ENCODE measurements at places on chromosomes 16 and 17.

DNA sequence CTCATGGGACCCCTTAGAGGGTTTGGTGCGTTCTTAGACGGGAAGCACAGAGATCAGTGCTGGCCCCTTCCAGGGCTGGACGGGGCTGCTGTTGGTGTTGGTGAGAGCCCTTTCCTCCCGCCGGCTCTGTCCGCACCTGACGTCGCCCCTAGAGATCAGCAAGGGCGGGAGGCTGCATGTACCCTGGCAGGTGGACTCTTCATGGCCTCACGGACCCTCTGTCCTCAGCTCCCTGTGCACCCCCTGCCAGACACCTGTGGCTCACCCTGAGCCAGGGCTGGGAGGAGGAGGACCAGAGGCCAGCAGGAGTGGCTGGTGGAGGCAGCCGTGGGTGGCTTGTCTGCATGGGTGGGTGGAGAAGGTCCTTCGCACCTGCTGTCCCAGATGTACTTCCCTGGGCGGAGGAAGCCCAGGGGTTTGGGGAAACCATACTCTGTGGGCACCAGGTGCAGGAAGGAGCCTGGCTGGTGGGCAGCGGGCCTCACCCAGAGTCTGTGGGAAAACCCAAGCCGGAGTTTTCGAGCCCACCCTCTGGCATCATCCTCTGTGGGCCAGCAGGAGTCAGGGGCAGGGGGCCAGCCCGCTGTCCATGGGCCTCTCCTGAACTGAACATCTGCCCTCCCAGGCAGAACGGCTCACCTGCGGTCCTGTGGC, 348.6 kb downstream of the SEC14L1 start:
- no peak for DNase-seq

- peak; percentile 4 for DNase-seq
Observed at GRCh38 chr16:71542377-71542776, 16.2 kb downstream of the CHST4 start.

DNA sequence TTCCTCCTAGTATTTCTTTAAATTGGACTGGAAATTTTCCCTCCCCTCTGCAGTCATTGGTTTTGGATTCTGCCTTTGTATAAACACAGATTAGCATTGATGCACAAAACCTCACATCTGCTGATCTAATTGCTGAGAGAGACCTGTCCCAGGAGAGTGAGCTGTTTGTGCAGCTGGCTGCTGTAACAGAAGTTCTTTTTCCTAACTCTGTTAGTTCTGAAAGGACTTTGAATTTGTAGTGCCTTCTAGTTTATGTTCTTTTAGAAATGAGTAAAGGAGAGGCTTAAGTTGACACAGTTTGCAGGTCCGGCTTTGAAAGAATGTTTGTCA, 45.2 kb upstream of the KPNB1 start:
- peak; percentile 81 for DNase-seq

DNA sequence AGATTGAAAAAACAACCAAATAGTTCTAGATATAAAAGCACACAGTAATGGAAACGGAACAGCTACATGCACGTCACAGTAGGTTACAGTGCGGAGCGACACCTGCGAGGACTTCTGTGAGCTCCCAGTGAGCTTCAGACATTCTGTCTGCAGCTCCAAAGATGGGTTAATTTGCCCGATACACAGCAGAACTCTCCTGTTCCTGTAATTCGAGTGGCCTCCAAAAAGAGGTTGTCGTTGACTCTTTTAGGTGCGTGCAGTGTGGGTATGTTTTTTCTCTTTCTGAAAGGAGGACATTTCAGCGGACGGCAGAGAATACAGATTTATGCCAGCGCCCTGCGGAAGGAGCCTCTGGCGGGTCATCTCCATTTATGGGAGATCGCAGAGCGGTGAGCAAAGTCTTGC, 2.9 kb downstream of the OR1F1 start:
- DNase-seq = no peak

GRCh38 chr17:28485049-28485448, 11.6 kb downstream of the SLC13A2 start:
- no peak for DNase-seq

GRCh38 chr17:9767432-9767991, 23.9 kb downstream of the DHRS7C start:
- DNase-seq = no peak

DNA sequence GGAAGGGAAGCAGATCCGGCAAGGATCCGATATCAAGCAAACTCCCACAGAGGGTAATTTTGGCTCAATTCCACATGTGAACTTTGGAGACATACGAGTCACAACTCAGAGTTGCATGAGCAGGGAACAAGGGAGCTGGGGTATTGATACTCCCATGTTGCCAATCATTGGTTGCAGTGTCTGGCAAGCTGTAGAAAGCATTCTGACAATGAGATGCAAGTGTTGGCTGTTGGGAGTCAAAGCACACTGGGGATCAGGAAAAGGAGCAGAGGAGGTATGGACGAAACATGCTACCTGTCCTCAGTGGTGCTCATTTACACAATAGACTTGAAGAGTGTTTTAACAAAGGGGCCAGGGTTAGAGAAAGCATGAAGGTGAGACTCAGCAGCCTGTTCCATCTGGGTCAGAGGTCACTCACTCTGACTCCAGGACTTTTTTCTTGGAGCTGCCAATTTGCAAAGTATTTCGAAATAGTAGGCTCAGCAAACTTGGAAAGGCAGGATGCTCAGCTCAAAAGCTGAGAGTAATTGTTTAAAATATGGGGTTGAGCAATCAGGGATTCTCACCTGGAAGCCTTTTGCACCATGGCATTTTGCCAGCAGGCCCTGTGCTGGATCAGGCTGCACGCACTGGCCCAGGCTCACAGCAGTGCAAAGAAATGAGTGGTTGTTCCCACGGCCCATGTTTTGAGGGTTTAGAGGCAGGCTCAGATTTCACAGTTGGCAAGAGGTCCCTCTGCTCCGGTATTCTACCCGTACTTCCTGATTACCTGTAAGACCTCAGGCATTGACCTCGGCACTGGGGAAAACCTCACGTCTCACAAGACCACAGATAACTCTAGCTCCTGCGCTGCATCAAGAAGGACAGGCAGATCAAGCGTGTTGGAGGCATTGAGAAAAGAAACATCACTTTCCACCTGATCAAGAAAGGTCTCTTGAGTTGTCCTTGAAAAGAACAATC, 17.6 kb upstream of the NKD1 start:
- no peak for DNase-seq

GRCh38 chr16:29204806-29205135, 201.7 kb downstream of the NPIPB11 start:
- no peak for DNase-seq

DNA sequence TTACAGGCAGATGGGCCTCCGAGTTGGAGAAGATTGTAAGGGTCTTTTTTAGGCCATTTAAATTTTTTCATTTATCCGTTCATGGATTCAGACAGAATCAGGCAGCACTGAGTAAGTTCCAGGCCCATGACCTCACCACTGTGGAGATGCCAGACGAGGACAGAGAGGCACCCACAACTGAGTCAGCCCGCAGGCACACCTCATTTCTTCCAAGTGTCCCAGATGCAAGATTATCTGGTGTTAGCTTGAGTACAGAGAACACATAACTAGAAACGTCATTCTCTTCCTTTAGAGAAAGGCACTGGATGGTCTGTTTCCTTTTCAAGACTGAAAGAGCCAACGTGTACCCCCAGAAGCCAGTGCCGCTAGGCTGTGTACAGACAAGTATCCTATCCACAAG, 16.9 kb downstream of the CLEC16A start:
- DNase-seq = peak; percentile 72

DNA sequence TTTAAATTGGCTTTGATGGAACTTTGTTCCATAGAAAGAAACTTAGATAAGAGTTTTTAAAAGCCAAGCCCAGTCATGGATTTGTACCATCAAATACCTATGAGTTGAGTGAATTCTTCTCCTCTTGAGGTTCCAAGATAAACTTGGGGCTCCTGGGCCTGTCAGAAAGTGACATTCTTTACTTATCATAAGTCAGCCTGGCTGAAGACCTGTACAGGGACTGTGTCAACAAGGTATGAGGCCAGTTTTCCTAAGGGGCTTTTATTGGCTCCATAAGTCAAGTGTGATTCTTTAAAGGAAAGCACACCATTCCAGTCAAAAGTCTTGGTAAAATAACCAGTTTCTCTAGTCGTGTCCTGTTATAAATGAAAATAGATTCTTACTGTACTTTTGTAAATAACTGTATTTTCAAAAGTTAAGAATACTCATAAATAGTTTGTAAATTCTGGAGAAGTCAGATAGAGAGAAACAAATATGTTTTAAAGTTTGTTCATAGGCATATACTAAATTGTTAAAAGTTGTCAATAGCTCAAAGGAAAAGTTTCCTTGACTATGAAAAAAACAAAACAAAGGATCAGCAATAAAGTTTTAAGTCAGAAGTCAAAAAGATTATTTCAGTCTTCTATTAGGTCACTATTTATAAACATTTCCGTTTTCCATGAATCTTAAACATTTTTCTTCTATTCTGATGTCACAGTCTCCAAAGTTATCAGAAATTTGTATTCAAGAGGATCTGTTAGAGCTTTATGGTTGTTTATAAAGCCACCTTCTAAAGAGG, 22.5 kb upstream of the MYO1D start:
- no peak for DNase-seq

- DNase-seq = no peak
Observed at GRCh38 chr16:81451753-81452680, 7.4 kb downstream of the CMIP start.

DNA sequence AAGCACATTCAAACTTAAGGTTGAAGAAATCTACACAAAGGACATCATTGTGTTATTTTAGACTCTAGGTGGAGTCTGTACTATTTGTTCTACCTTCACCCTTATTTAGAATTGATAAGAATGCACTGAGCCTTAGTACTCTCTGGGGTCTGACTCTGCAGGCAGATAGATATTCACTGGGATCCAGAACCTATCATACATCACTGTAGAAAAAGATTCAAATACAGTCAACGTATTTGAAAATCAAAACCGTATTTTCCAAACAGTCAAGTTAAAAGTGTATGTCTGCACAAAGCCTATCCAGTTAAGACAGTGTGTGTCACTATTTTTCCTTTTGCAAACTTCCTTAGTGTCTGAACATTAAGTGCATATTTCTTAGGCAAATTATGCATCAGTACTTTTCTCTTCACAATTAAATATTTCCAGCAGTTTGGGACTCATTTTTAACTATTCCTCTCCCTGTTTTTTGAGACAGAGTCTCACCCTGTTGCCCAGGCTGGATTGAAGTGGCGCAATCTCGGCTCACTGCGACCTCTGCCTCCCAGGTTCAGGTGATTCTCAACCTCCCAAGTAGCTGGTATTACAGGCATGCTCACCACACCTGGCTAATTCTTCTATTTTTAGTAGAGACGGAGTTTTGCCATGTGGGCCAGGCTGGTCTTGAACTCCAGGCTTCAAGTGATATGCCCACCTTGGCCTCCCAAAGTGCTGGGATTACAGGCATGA, 22.3 kb downstream of the MOSMO start:
- no peak for DNase-seq

GRCh38 chr16:48352648-48353390, 32.4 kb downstream of the SIAH1 start:
- no peak for DNase-seq

DNA sequence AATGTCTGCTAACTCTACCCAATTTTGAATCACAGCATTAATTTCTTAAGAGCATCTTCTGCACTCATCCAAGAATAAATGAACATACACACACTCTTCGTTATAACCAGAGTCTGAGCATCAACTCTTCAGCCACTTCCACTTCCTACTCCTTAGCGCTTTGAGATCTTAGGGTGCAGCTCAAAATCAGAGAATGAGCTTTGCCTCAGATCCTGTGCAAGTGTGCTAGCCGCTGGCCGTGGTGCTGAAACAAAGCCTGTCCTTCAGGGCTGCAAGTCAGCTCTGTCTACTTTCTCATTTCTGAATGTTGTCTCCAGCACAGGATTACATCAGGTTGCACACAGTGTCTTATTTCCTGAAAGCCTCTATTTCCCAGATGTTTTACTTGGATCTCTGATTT, 165.4 kb downstream of the AIPL1 start:
- DNase-seq = peak; percentile 1

- no peak for DNase-seq
Observed at GRCh38 chr17:35011671-35012216, 31.4 kb downstream of the LIG3 start.

DNA sequence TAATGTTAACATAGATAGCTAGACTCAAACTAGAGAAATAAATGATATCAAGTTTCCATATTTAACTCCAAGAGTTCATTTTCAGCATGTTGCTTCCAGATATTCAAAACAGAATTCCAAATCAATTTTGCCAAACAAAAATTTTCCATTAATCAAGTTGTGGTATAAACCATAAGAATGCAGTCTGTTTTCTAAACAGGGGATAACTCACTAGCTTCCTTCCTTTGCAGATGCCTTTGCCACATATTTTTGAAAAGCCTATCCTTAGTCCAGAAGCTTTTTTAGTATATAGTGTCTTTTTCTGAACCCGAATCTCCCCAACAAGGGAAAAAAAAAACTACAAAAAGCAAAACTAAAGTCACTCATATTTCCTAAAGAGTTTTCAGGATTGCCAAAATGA, 61.5 kb downstream of the HELZ start:
- no peak for DNase-seq

DNA sequence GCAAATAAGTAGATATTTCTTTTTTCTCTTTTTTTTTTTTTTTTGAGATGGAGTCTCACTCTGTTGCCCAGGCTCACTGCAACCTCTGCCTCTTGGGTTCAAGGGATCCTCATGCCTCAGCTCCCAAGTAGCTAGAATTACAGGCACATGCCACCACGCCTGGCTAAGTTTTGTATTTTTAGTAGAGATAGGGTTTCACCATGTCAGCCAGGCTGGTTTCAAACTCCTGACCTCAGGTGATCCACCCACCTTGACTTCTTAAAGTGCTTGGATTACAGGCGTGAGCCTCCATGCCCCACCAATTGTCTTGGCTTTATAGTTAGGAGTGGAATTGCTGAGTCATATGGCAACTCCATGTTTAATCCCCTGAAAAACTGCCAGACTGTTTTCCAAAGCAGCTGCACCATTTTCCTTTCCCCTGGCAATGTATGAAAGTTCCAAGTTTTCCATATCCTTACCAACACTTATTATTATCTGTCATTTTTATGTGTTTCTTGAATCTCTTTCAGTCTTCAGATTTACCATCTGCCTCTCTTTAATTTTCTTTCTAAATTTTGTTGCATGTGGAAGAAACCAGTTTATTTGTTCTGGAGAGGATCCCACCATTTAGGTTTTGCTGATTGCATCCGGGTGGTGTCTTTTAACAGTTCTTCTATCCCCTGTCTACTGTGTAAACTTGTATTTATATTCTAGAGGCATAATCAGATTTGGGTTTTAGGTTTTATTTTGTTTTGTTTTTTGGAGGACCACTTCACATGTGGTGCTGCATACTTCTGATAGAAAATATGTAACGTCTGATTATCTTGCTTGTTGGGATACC, 9.9 kb upstream of the CES3 start:
- DNase-seq = no peak

GRCh38 chr16:76970087-76970744, 220.8 kb upstream of the MON1B start:
- DNase-seq = no peak
